Activated T-cell treated with anti-CD3 and anti-CD28 coated beads for 48 hours (primary cell): ENCODE measurements at places on chromosomes 6 and 20.
A peak's percentile ranks its signal among the peaks of the same experiment; 100 is the strongest.

- DNase-seq: no peak
Measured at GRCh38 chr6:108616544-108616943, 55.8 kb downstream of the FOXO3 start.

DNA sequence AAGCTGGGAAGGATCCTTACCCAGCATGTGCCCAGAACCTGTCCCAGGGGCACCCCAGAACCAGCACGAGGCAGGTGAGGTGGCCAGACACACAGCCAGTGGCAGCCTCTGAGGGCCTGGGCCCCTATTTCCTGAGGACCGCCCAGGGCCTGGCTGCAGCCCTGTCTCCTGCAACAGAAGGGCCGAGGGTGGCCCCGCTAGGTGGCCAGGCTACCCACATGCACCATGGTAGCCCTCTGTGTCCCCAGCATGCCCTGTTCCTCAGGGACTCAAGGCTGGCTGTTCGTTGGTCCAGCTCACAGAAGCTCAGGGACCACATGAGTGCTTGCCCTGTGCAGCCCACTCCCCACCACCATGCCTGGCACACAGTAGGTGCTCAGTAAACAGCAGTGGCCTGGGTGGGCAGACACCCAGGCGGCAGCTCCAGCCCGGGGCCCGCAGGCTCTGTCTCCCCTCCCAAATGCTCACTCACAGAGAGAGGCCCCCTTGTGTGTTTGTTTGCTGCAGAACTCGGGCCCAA, 8.2 kb downstream of the HRH3 start:
- DNase-seq: no peak

DNA sequence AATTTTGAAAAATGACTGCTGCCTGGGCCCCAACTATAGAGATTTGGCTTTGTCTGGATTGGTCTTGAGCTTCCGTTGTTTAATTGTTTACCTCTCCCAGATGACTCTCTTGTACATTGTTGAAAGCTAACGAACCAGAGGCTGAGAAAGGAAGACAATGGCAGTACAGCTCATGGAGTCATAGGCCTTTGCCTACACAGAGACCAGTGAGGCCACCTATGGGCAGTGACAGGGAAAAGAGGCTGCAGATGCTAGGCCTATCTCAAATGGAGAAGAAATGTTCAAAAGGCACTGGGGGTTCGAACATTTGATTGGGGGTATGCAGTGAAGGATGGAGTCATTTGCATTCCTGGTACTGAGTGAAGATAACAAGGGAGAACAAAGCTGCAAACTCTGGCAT, 29.1 kb downstream of the OPN5 start:
- DNase-seq: no peak

- DNase-seq: no peak
Measured at GRCh38 chr20:51861726-51862466, 59.6 kb upstream of the SALL4 start.

GRCh38 chr20:49228676-49229075, 9.5 kb downstream of the DDX27 start:
- DNase-seq: no peak

GRCh38 chr20:37816726-37817125, 86.2 kb upstream of the VSTM2L start:
- DNase-seq: no peak

- no peak for DNase-seq
Measured at GRCh38 chr6:25755483-25755882, 941 bp downstream of the SLC17A4 start.

- no peak for DNase-seq
Measured at GRCh38 chr6:157226026-157226625, 97.2 kb downstream of the TMEM242 start.

DNA sequence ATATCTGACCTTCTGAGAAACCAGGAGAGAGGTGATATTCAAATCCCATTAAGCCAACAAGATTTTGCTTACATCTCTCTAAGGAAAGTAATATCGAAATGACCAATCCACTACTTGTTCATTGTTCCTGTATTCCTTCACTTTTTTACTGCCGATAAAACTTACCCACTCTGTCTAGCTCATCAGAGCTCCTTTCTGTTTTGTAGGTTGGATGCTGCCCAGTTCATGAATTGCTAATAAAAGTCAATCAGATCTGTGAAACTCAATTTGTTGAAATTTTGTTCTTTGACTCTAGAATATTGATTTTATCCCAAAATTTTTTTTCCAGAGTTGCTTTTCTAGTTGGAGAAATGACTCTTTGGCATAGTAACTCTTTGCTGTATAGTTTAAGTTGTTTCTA, 148.9 kb upstream of the INSM1 start:
- no peak for DNase-seq

GRCh38 chr6:45423111-45423823, 45.5 kb upstream of the SUPT3H start:
- peak; percentile 48 for DNase-seq

DNA sequence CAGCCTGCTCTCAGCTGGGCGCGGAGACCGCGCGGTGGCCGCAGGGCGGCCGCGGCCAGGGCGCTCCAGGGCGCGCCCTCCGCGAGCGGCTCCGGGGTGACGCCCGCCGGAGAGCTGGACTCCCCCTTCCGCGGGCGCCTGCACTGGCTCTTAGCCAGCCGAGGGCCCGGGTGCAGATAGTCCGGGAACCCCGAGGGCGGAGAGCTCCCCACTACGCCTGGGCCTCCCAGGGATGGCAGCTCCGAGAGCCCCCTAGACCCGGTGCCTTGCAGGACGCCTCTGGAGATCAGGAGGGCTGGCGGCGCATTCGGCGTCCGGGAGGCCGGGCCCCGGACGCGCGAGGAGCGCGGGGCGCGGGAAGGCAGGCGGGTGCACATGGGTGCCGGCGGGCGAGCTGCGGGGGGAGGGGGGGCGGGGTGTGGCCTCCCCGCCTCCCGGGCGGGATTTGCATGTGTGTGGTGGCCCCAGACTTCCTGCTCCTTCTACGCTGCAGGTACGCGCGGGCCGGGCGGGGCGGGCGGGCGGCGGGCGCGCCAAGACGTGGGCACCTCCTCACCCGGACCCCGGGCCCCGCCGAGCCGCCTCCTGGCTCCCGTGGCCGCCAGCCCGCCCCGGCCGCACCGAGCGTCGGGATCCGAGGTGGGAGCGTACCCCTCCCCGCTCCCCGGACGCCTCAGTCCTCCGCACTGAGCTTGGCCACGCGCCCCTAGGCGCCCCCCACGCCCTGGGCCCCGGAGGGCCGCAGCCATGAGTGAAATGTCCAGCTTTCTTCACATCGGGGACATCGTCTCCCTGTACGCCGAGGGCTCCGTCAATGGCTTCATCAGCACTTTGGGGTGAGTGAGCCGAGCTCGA, at the start of gene ITPR3:
ITPR3 (plus strand) TSS at position 467 of the 855 bp plus-strand sequence; CDS start at position 748, 281 bp downstream.
- DNase-seq: peak; percentile 65

DNA sequence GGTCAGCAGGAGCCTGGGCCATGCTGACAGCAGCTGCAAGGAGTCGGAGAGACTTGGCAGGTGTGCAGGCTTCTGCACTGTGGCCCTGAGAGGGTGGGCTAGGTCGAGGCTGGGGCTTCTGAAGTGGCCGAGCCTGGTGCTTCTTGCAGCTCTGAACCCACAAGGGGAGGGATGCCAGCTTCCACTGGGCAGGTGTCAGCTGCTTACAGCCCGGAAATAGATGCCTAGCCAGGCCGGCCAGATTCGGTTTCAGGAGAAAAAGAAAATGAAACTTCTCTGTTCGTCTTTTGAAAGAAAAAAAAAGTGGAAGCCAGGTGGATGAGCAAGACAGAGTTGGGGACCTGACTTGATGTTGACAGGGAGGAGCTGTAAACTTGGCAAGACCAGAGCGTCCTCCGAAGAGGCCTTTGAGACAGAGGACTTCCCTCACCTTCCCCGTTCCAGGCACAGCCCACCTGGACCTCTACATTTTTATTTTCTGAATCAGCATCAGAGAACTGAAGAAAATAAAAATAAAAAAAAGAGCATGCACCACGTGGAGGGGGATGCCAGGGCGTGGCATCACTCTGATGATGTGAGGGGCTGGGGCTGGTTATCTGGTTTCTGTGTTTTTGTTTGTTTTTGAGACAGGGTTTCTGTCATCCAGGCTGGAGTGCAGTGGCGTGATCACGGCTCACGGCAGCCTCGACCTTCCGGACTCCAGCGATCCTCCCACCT, at the start of gene ZBP1:
ZBP1 (minus strand) TSS at position 153 of the 717 bp plus-strand sequence; CDS start at position 22, 131 bp downstream.
- no peak for DNase-seq

DNA sequence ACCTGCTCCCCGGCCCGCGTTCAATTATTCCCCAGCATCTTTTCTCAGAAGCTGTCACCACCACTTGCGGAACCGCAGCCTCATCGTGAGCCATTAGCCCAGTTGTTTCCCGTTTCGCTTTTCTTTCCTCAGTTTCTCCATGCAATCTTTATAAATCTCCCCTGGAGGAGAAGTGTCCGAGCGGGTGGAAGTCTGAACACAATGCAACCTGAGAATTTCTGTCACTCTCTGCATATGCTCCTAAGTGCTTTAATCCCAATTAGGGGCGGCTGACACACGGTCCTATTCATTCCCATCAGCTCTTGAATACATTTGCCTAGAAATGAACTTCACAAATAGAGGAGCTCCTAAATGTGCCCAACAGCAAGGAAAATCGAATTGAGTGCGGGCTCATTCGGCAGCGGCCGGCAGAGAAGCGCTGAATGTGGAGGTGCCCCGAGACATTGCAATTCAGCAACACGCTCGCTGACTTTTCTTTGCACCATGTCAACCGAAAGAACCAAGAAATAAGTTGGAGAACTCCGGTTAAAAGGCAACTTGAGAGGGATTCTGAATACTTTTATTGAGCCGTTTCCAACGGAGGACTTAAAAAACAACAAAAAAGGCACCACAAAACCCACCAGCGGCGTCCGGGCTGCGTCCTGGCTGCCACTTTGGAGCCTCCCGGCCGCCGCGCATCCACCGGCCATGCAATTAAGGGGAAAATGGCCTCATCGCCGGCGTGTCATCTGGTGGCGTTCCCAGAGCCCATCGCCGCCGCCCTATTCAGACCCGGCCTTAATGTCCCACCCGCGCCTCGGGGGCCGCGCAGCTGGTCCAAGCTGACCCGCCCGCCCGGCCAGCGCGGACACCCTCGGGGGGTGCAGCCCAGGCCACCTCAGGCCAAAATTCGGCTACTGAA, 3.9 kb upstream of the PRDM13 start:
- no peak for DNase-seq

GRCh38 chr20:1491281-1491840, at the start of gene SIRPB2:
TSS of gene SIRPB2 (minus strand) at chr20:1491420. CDS start at chr20:1491359, 61 bp downstream.
- no peak for DNase-seq

DNA sequence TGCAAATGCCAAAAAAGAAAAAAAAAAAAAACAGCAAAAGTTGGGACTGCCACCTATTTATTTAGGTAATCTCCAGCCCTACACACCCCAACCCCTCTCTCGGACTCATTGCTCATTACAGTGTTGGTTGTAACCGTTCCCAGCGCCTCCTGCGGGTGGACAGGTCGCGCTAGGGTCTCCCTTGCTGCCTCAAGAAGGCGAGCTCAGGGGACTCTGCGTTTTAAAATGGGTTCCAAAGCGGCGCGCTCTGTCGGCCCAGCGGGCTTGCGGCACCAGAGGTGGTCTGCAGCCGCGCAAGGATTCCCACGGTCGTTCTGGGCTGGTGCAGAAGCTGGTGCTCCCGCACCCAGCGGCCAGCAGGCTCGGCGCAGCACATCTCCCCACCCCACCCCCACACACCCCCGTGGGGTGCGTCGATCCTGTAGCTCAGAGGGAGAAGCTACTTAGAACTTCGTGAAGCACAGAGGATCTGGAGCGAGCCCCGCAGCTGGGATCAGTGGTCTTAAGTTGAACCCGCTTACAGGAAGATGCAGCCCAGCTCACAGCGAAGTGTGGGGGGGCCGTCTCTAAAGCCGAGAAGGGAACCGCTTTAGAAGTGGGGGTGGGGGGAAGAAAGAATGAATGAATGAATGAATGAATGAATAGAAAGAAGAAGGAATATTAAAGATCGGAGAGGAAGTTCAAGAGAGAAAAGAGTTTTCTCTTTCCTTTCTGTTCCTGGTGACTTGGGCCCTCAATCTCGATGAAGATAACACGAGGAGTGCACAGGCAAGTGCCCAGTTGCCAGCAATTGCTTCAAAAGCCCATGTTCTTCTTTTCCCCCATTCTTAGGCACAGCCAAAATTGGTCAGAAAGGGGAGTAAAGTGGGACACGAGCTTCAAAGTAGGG, 780 bp downstream of the TFAP2A start:
- DNase-seq: no peak
